Muscle of arm (tissue), 14 donors: ENCODE measurements at places on chromosomes 16 and 17. TPM values are rescaled to one million over a fixed set of nuclear protein-coding genes. Genes with fewer than 3 reads are reported as not detected.

DNA sequence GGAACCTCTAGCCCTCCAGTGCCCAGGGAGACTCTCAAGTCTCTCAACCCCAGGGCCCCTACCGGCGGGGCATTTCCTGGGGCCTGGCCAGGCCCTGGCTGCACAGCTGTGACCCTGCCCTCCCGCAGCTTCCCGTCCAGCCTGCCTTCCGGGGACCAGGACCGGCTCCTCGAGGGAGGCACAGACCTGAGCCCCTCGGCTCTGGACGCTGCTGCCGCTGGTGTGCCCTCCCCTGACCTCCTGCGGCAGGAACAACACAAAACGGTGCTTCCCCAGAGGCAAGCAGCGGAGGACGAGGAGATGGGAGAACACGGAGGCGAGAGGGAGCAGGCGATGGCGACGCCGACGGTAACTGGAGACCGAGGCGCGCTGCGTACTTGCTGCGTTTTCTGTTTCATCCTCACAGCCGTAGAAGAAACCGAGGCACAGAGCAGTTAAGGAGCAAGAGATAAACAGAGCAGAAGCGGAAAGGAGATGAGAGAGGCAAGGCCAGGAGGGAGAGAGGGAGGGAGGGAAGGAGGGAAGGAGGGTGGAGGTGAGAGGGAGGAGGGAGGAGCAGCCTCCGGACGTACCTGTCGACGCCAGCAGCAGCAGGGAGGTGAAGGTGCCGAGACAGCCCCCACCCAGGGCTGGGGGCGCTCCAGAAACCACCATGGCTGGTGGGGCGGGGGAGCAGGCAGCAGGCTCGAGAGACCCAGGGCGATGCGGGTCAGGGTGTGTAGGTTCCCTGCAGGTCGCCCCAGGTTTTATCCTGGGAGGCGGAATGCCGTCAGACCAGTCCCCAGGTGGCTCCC is at the start of gene PRSS22:
Gene PRSS22 (minus strand): TSS at position 720 of the 794 bp plus-strand sequence. CDS start 66 bp downstream, at position 654.
- no peak for DNase-seq

DNA sequence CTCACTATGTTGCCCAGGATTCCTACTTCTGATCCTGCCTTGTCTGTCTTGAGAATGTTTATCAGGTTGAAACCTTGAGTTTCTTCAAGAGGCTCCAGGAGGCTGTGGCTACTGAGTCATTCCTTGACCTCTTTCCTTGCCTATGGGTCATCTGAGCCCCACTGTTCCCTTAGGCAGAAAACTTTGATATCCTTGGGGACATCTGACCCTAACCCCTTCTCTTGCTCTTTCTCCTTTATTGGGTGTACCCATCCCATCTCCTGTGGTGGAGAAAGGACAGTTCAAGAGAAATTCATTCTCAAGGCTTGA is 12.5 kb downstream of the ARL4D start:
- DNase-seq = no peak

DNA sequence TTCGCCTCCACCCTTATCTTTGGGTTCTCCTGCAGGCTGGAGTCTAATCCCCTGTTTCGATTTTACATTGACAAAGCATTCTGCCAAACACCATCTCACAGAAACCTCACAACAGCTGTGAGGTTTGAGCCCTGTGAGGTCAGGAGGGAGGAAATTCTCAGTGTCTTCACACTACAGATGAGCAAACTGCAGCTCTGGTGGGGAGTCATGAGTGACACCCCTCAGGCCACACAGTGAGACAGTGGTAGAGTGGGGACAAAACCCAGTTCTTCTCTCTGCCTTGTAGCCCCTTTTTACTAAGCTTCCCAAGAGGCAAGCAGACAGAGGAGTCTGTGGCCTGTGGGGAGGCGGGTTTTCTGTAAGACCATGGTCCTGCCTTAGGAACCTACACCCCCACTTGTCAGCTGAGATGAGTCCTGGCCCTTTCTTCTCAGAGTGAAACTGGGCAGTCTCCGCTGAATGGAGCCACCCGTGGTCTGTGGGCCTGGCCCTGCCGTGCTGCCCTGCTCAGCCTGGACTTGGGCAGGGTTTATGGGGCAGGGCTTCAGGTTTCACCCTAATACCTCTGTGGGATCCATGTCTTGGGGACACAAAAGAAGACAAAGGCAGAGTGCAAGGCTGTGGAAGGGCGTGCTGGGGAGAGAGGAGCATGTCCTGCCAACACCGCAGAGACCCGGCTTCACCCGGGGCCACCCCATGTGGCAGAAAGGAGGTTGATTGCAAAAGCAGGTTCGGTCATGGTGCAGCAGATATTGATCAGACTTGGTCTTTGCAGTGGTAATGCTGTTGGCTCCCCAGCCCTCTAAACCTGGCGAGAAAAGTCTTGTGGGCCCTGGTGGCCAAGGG is 59.0 kb downstream of the ABR start:
- no peak for DNase-seq

The CLDN7 gene
- 0.32 TPM for polyA plus RNA-seq

The ATP1B2 gene
- 25.2 TPM for polyA plus RNA-seq
